ENCODE measurements at places on chromosomes 2 and 18.
A peak's percentile ranks its signal among the peaks of the same experiment; 100 is the strongest.

GRCh38 chr2:237199577-237199976, 113.9 kb downstream of the COPS8 start:
- DNase-seq: no peak

DNA sequence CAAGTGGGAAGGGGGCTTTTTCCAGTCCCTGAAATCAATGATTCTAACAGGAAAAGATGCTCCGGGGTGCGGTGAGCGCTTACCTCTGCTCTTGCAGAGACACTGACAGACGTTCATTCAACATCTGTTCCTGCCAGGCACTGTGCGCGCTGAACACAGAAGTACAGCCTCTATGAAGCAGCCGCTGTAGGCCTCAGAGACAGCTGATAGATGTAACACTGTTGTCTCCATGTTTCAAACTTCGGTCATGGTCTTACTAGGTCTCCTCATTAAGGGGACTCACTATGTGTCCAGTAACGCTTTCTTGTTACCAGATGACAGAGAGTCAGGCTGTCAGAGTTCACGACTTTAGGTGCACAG, 649 bp upstream of the CLIP4 start:
- no peak for DNase-seq

DNA sequence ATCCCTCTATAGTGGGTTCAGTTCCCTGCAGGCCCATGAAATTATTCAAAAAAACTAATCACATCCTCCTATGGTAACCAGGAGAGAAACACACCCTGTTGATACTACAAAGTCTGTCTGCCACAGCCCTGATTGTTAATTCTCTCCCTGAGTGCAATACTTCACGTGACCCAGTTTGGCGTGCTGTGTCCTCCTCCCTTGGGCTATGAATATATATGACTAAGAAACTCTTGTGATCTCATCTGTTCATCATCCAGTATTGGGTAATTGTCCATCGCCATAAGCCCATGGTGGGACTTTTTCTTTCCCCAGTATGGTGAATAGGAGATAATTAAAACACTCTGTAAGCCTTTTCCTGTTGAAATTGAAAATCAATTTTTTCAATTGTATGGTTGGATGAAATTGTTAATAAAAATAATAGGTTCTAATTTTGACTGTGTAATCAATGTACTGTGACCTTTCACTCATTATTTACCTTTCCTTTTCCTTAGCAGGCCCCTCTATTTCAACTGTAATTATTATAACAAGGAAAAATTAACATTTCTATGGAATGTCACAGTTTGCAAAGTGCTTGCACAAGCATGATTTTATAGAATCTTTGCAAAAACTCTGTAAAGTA, 1822.6 kb downstream of the SUCLG1 start:
- DNase-seq: no peak

GRCh38 chr2:140747665-140748064, 1383.2 kb downstream of the LRP1B start:
- DNase-seq: no peak

DNA sequence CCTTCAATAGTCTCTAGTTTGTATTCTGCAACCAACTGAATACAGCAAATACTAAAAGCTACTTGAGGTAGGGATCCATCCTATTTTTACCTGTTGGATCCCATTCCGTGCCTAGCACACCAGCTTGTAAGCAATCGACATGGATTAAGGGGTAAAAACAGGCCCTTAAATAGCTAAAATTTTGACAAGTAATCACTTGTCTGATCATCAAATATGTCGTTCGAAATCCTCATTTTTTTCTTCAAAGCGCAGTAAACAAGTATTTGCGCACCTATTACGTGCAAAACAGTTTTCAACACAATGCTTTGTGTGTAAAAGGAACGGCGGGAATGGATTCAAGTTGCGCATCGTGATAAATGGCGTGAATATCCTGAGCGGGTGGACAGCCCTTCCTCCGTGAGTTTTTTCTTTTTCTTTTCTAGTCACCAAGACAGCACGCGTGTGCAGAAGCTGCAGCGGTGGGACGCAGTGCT, 1.4 kb upstream of the ACVR2A start:
- no peak for DNase-seq

- DNase-seq: no peak
These were observed 68.0 kb downstream of the BOLA3 start for GRCh38 chr2:74079522-74080341.

GRCh38 chr2:138028538-138028937, 64.3 kb downstream of the HNMT start:
- DNase-seq: no peak

- DNase-seq: no peak
These were observed 259.8 kb upstream of the RASGRP3 start for GRCh38 chr2:33216508-33217182.

- no peak for DNase-seq
These were observed 8.0 kb upstream of the CYP27C1 start for GRCh38 chr2:127228102-127228501.

DNA sequence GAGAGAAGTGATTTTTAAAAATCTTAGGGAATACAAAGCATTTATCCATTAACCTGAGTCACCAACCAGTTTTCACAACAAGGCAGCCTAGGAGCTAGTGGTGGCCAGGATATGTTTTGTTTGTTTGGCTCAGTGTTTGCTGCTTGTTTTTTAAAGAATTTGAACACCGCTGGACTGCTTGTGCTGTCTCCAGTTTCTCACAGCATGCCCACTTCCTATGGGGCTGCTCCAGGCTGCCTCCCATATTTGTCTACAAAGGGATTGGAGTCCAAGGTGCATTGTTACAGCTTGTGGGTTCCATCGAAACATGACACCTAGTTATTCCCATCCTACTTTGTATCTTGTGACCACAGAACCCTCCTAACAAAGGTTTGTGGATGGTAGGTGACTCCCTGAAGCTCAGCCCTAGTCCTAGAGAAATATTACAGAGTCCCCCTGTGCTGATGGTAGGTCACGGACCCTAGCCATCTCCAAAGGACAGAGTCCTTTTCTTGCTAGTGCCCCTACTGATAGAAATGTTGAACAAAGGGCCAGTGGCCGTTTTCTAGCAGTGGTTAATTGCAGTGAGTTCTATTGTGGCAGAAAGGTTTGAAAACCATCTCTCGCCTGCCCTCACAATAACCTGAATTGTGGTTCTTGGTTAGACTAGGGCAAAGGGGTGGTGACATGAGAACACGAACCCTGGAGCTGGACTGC, 23.2 kb downstream of the GPR39 start:
- no peak for DNase-seq

DNA sequence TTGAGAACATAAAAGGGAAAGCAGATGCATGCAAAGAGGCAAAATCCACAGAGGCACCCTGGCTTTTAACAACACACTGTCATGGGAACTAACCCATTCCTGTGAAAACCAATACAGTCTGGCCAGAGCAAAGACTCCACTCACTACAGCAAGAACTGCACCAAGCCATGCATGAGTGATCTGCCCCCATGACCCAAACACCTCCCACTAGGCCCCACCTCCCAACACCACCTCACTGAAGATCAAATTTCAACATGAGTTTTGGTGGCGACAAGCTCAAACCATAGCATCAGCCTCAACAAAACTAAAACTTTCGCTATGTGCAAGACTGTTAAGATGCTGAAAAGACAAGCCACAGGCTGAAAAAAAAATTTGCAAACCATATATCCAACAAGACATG, 162.8 kb downstream of the SMAD2 start:
- DNase-seq: no peak

DNA sequence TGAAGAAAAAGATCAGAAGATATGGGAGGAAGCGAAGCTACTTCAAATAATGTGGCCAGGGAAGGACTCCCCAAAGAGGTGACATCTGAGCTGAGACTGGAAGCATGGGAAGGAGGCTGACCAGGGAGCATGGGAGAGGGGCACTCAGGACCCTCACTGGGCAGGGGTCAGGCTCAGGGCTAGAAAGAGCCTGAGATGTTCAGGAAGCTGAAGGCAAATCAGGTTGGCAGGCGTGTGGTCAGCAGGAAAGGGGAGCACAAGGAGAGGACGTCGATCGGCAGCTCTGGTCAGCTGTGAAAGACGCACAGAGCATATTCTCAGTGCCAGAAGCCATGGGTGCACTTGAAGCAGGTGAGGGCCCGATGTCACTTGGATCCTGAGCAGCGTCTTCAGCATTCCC, 38.2 kb upstream of the KLHL29 start:
- DNase-seq: no peak

- no peak for DNase-seq
These were observed 28.5 kb downstream of the ZNF516 start for GRCh38 chr18:76466410-76466991.

GRCh38 chr2:235413064-235413463, 80.8 kb upstream of the AGAP1 start:
- no peak for DNase-seq

DNA sequence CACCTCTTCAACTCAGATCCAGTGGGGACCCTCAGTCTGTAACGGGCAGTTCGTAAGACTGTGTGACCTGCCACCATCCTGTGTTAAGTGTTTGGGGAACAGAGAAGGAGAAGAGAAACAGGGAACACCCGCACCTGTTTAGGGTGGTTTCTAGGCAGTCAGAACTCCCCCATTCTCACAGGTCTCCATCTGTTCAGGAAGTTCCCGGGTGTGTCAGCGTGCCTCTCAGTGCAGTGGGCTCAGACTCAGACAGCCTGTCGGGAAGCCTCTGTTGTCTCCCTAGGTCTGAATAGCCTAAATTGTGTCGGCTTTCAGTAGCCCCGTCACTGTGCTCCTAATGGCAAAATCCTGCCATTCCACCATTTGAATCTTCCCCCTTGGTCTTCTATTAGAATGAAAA, 256.6 kb downstream of the LOXHD1 start:
- DNase-seq: no peak

- no peak for DNase-seq
These were observed 23.0 kb upstream of the LYPD6B start for GRCh38 chr2:149015501-149015900.

- DNase-seq: peak; percentile 40
These were observed 315.5 kb upstream of the MYT1L start for GRCh38 chr2:2646433-2647051.

DNA sequence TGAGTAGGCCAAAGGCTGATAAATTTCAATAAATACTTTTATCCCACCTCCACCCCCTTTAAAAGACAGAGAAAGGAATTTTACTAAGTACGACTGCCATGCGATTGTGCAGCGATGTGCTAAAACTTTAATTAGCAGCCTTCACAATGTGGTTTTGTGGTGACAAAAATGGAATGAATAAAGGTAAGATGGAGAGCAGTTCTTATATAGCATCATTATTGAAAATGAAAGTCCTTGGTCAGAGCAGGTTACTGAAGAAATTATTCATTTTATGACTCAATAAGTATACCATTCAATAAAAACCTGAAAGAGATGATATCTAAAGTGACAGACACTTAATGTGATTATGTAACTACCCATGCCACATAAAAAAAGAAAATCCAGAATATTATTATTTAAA, 33.2 kb upstream of the MTIF2 start:
- no peak for DNase-seq

GRCh38 chr2:199710551-199710950, 140.4 kb downstream of the FTCDNL1 start:
- DNase-seq: no peak

DNA sequence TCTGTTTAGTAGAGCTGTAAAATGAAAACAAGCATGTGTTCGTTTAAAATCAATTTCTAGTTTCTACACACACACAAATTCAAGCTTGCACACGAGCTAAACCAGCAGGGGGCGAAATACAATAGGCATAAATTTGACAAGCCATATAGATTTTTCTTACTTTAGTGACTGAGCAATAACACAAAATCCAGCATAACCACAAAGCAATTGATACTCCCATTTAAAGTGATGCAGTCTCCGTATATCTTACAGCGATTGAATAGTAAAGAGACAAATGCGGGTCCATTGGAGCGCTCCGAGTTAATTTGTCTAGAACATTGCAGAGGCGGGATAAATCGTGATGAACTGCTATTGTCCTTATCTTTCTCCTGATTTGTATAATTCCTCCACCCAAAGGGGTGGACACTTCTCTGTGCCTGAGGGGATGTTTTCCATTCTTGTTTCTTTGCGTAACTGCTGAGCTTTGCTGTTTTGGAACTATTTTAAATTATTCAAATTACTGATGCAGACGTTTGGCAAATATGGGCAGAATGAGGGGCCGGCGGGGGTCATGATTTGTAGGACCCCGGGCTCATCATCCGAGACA, 1.2 kb upstream of the AFTPH start:
- peak; percentile 72 for DNase-seq

DNA sequence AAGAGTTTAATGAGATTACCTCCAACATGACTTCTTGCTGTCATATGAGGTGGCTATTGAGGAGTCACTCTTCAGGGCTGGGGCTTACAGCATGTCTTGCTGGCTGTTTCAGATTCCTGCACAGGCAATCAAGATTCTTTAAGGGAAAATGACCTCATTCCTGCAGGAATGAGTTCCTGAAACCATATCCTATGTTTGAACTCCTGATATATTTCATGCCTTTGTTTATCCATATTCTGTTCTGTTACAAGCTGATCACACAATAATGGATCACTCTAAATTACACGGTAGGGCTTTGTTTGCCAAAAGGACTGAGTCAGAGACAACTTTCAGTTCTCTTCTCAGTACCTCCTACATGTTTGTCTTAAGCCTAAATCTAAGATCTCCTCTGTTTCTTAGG, 879.8 kb upstream of the PIK3C3 start:
- DNase-seq: no peak

DNA sequence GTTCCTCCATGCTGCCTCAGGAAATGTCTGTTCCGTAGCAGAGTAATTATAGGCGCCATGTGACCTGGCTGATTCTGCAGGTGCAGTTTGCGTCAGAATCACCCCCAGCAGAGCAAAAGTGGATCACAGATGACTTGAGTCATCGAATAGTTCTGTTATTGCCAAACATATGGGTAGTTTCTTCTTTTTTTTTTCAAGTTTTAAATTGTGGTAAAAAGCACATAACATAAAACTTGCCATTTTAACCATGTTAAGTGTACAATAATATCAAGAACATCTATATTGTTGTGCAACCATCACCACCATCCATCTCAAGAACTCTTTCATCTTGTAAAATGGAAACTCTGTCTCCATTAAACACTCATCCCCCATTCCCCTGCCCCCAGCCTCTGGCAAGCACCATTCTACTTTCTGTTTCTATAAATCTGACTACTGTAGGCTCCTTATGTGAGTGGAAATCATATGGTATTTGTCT, 177.7 kb upstream of the TWIST2 start:
- no peak for DNase-seq

DNA sequence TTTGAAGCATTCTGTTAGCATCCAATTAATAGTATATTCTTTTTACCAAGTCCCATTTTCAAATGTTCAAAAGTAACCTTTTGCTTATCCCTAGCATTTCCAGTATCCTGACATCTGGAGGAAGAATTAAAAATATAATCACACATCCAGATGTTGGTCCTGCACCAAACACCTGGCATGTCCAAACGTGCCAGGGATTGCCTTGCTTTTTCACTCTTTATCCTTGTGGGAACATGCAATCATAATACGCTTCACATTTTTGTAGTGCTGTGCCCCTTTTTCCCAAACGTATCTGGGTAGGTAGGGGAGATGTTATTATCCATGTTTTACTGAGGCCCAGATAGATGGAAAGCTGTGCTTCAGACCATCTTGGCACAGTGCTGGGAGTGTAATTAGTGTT, 133.0 kb downstream of the TPGS2 start:
- no peak for DNase-seq

DNA sequence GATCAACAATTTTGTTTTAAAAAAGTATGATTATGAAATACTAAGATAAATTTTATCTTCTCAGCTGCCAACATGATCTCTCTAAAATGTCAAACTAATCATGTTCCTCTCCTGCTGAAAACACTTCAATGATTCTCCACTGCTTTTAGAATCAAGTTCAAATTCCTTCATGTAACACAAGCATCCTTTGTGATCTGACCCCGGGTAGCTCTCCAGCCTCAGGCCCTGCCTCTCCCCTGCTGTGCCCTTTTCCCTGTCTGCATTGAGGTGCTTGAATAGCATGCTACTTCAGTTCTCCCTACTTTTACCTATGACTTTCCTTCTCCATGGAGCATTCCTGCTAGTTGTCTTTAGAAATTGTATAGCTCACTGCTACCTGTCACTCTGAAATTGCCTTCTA, 274.8 kb downstream of the PDE11A start:
- DNase-seq: no peak

All from DND-41 (cell line).